ENCODE measurements at places on chromosomes 7 and 10. TPM values are rescaled to one million over a fixed set of nuclear protein-coding genes. Genes with fewer than 3 reads are reported as not detected.

The VPS26A gene
- 28.7 TPM for total RNA-seq

The ASIC3 gene
- not detected for total RNA-seq

The FGFBP3 gene
- 1.6 TPM for total RNA-seq

The HYAL4 gene
- total RNA-seq: under 0.01 TPM

The GRID2IP gene
- not detected for total RNA-seq

The GTF2IRD1 gene
- 16.2 TPM for total RNA-seq

The OTUD1 gene
- 13.0 TPM for total RNA-seq

The SORCS1 gene
- total RNA-seq: 4.2 TPM

The TRIM74 gene
- total RNA-seq: not detected

The ENTPD1 gene
- 8.9 TPM for total RNA-seq

All from skeletal muscle tissue (tissue), 5 donors.